ENCODE measurements at places on chromosomes 5 and 9.

DNA sequence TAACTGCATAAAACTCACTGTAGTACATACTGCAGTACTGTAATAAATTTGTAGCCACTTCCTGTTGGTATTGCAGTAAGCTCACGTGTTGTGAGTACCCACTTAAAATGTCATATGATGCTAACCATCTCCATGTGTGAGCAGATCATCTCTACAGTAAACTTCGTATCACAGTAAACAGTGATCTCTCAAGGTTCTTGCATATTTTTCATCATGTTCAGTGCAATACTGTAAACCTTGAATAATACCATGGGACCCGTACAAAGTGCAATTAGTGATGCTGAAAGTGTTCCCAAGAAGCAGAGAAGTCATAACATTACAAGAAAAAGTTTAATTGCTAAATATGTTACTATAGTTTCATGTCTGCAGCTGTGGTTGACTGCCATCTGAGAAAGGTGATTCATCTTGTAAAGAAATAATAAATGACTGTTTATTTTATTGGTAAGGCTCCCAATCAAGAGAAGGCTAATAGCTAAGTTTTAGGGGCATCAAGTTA is 253.8 kb upstream of the POU5F2 start:
- H3K36me3 ChIP-seq = no peaks in the 10 kb centered on the region
- DNase-seq = no peak
- H3K4me1 ChIP-seq = peaks cover 4% of the 10 kb centered on the region
- no peaks in the 10 kb centered on the region for H3K27me3 ChIP-seq
- no peak overlapping the region for H3K27ac ChIP-seq

- DNase-seq = no peak
- no peak overlapping the region for H3K4me3 ChIP-seq
- H3K27me3 ChIP-seq = peaks cover 33% of the 10 kb centered on the region
- H3K4me1 ChIP-seq = peaks cover 9% of the 10 kb centered on the region
Observed at GRCh38 chr9:2742214-2742613, 24.9 kb downstream of the KCNV2 start.

GRCh38 chr9:81456431-81457006 is 232.8 kb downstream of the TLE1 start:
- no peak overlapping the region for H3K4me3 ChIP-seq
- no peak overlapping the region for H3K27ac ChIP-seq
- no peak for DNase-seq
- H3K4me1 ChIP-seq = peaks cover 17% of the 10 kb centered on the region

DNA sequence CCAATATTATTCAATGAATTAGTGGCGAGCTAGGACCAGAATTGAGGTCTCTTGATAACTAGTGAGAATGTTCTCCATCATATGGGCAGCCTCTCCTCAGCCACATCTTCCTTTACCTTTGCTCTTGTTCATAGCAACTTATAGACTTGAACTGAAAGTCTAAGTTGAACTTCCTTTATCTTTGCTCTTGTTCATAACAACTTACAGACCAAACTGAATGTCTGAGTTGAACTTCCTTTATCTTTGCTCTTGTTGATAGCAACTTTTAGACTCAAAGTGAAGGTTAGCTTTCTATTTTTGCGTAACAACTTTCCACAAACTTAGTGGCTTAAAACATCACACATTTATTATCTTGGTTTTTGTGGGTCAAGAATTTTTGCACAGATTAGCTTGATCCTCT is 146.4 kb upstream of the C9orf72 start:
- H3K27ac ChIP-seq = no peak overlapping the region
- no peak overlapping the region for H3K4me3 ChIP-seq
- H3K4me1 ChIP-seq = no peaks in the 10 kb centered on the region
- no peak for DNase-seq
- no peaks in the 10 kb centered on the region for H3K36me3 ChIP-seq

DNA sequence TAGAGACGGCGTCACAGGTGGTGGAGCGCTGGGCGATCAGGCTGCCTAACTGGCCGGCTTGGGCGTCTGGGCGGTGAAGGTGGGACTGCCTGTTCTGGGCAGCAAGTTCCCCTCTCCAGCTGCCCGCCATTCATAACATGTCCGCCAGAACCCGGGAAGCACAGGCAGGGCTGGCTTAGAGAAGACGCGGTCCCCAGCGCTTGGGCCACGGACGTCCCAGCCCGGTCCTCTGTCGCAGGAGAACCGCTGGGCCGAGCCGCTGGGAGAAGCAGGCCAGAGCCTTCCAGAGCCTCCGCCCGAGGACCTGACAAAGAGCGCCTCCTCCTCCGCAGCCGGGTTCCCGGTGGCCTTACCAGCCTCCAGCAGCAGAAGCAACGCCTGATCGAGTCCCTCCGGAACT is 15.2 kb upstream of the HAND1 start:
- no peak overlapping the region for H3K27ac ChIP-seq
- no peak for DNase-seq
- no peak overlapping the region for H3K4me3 ChIP-seq
- no peaks in the 10 kb centered on the region for H3K36me3 ChIP-seq

- H3K27me3 ChIP-seq = no peaks in the 10 kb centered on the region
- no peak overlapping the region for H3K4me3 ChIP-seq
- peaks cover 15% of the 10 kb centered on the region for H3K36me3 ChIP-seq
- H3K4me1 ChIP-seq = no peaks in the 10 kb centered on the region
- no peak overlapping the region for H3K27ac ChIP-seq
Observed at GRCh38 chr5:160049099-160049498, 40.2 kb downstream of the TTC1 start.

DNA sequence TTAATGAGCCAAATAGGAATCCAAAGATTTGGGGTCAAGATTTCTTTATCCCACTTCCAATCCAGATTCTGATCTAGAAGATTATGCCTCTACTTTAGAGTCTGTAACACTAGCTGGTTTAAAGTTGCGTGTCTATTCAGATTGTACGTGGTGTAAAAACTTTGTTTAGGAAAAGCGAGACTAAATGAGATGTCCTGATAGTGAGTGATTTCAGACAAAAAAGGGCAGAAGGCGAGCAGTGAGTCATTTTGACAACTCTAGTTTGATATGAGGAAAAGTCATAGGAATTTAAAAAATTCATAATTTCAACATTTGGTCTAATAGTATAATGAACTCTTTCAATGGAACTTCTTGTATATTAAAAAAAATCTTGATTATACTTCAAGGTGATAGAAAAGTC is 119.6 kb upstream of the KLF9 start:
- DNase-seq = no peak
- no peaks in the 10 kb centered on the region for H3K27me3 ChIP-seq

DNA sequence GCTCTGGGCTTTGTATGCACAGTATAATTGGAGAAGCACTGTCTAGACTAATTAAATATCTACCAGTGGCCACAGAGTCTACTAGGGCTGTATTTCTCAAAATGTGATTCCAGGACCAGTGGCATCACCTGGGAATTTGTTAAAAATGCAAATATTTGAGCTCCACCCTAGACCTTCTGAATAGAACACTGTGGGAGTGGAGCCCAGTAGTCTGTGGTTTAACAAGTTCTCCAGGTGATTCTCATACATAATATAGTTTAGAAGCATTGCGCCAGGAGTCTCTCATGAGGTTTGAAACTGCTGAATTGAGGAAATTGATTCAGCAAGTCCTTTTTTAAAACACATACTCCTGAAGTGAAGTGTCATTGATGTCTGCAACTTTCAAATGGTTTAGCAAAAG is 74.7 kb downstream of the FCHO2 start:
- DNase-seq = no peak
- H3K27me3 ChIP-seq = no peaks in the 10 kb centered on the region
- H3K27ac ChIP-seq = peak overlapping the region; percentile 97
- H3K36me3 ChIP-seq = peaks cover 15% of the 10 kb centered on the region
- peaks cover 26% of the 10 kb centered on the region for H3K4me1 ChIP-seq

GRCh38 chr5:125129151-125129806 is 382.8 kb upstream of the ZNF608 start:
- peaks cover 2% of the 10 kb centered on the region for H3K36me3 ChIP-seq
- DNase-seq = no peak
- H3K4me3 ChIP-seq = no peak overlapping the region
- H3K27me3 ChIP-seq = no peaks in the 10 kb centered on the region

GRCh38 chr5:172453206-172453985 is 929 bp downstream of the SH3PXD2B start:
- peaks cover 16% of the 10 kb centered on the region for H3K4me1 ChIP-seq
- peak overlapping the region; percentile 94 for H3K27ac ChIP-seq
- peaks cover 5% of the 10 kb centered on the region for H3K27me3 ChIP-seq
- DNase-seq = peak; percentile 40
- H3K36me3 ChIP-seq = peaks cover 8% of the 10 kb centered on the region
- peak overlapping the region; percentile 94 for H3K4me3 ChIP-seq

GRCh38 chr5:15702102-15702501 is 202.1 kb downstream of the FBXL7 start:
- no peak overlapping the region for H3K4me3 ChIP-seq
- H3K4me1 ChIP-seq = no peaks in the 10 kb centered on the region
- no peak for DNase-seq
- H3K27ac ChIP-seq = no peak overlapping the region

DNA sequence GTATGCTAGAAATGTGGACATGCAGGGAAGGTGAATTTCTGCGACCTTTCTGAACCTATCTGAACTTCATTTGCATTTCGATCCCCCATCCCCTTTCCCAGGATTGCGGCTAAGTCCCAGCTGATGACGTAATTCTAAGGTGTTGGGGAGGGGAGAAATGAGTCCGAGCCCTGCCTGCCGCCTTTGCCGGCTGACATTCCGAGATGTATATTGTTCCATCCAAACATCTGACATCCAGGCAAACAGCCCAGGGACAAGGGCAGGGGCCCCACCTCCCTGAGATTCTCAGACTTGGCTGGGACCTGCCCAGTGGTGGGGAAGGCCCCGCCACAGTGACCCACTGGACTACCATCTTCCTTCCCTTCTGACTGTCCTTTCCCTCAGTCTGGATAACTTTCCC is 494.6 kb downstream of the ENC1 start:
- H3K4me3 ChIP-seq = no peak overlapping the region
- no peak for DNase-seq
- no peaks in the 10 kb centered on the region for H3K4me1 ChIP-seq
- peaks cover 2% of the 10 kb centered on the region for H3K27me3 ChIP-seq
- no peak overlapping the region for H3K27ac ChIP-seq

DNA sequence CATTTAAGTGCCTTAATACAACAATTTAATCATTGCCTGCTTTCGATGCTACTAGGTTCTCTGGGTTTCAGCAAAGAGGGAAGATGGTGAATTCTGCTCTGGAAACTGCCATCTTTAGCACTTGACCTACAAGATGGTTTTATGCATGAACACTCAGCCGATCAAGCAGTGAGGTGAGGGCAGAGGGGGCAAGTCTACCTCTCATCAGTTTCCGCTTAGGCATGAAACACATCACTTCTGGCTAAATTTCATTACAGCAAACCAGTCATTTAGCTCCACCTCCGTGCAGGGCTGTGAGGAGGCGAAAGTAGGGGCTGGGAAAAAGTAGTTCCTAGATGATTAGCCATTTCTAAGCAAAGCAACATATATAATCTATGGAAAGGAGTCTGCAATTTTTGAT is 1018.0 kb downstream of the CDH18 start:
- H3K36me3 ChIP-seq = no peaks in the 10 kb centered on the region
- no peak overlapping the region for H3K4me3 ChIP-seq
- peaks cover 5% of the 10 kb centered on the region for H3K4me1 ChIP-seq
- H3K27me3 ChIP-seq = no peaks in the 10 kb centered on the region

GRCh38 chr5:21452449-21452848 is 1400.7 kb downstream of the CDH12 start:
- H3K4me3 ChIP-seq = no peak overlapping the region
- H3K36me3 ChIP-seq = no peaks in the 10 kb centered on the region
- H3K27ac ChIP-seq = no peak overlapping the region
- H3K27me3 ChIP-seq = no peaks in the 10 kb centered on the region
- H3K4me1 ChIP-seq = no peaks in the 10 kb centered on the region
- DNase-seq = no peak

DNA sequence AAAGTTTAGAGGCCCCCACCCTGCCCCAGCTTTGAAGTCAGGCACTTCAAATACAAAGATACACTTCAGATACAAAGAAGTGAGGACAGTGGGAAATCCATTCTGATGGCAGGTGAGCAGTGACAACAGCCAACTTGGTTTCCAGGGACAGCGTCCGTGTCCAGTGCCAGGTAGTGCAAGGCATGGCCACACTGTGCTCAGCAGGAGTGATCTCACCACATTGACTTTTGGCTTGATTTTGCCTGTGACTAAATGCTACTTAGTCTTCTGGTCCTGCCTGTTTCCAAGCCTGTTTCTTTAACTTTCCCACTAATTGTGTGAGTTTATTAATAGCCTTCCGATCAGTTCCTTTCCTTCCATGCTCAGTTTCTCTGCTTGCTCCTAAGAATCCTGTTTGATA is 72.6 kb upstream of the PALM2AKAP2 start:
- H3K4me1 ChIP-seq = no peaks in the 10 kb centered on the region
- no peak overlapping the region for H3K27ac ChIP-seq
- DNase-seq = no peak
- no peaks in the 10 kb centered on the region for H3K36me3 ChIP-seq

GRCh38 chr9:116219686-116220085 is 66.1 kb downstream of the PAPPA start:
- no peak overlapping the region for H3K27ac ChIP-seq
- no peaks in the 10 kb centered on the region for H3K36me3 ChIP-seq
- H3K27me3 ChIP-seq = peaks cover 2% of the 10 kb centered on the region
- H3K4me1 ChIP-seq = no peaks in the 10 kb centered on the region
- DNase-seq = no peak

DNA sequence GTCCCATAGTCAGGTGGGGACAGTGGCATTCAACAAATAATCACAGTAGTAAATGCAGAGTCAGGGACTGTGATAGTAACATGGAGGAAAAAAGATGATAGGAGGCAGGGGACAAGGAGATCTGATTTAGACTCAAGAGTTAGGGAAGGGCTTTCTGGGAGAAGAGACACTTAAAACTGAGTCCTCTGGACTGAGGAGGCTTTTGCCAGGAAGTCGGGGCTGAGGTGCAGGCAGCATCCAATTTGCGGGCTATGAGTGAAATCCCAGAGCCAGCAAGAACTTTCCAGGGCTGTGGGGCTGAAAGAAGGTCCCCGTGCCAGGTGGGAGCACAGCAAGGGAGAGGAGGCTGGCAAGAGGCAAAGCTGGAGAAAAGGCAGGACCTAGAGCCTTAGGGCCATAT is 124.1 kb downstream of the KIF4B start:
- H3K4me3 ChIP-seq = no peak overlapping the region
- H3K36me3 ChIP-seq = no peaks in the 10 kb centered on the region
- DNase-seq = no peak
- peaks cover 9% of the 10 kb centered on the region for H3K27me3 ChIP-seq
- peaks cover 1% of the 10 kb centered on the region for H3K4me1 ChIP-seq

GRCh38 chr5:64299805-64300204 is 134.2 kb downstream of the RNF180 start:
- H3K27ac ChIP-seq = no peak overlapping the region
- DNase-seq = no peak
- no peak overlapping the region for H3K4me3 ChIP-seq
- peaks cover 2% of the 10 kb centered on the region for H3K4me1 ChIP-seq

All from progenitor cell of endocrine pancreas (in vitro differentiated cells).